Astrocyte (in vitro differentiated cells and primary cell): ENCODE measurements at places on chromosomes 3 and 15.

DNA sequence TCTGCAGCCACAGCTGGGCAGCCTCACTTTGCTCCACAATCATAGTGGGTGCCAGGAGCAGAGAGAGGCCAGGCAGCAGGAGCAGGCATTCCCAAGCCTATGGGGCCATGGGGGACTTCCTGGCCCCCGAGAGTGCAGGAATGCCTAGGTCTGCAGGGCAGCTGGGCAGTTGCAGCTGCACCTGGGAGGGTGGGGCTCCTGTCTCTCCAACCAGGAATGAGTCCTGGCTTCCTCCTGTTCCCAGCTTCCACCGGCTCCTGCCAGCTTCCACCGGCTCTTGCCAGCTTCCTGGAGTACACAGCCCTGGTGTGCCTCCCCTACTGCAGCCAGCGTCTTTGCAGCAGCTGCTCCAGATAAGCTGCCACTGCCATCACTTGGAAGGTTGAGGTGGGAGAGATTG lies 86.3 kb upstream of the CDV3 start:
- no peak for DNase-seq

GRCh38 chr3:50167841-50168209 lies 12.7 kb downstream of the SEMA3F start:
- no peak for DNase-seq

DNA sequence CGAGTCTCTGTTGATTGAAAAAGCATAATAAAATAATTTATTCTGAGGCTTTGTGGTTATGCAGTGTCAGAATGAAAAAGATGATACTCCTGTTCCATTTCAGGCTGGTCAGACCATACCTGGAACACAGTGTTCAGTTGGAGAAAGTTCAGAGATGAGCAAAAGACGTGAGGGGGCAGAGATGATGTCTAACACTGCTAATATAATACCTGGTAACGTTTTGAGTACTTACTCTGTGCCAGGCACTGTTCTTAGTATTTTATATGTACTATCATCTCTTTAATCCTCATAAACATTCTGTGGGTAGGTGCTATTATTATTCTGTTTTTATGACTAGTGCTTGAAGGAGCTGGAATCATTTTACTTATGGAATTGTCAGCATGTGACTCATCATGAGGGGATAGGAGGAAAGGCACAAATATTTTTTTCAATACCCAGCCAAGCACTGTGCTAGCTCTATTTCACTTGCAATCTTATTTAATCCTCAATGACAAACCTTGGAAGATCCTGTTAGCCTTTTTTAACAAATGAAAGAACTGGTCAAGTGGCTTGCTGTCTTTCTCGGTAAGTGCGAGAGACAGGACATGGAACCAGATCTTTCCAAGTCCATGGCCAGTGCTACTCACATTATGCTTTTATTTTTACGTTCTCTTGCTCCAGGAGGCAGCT lies 31.8 kb downstream of the IQGAP1 start:
- peak; percentile 90 for DNase-seq

DNA sequence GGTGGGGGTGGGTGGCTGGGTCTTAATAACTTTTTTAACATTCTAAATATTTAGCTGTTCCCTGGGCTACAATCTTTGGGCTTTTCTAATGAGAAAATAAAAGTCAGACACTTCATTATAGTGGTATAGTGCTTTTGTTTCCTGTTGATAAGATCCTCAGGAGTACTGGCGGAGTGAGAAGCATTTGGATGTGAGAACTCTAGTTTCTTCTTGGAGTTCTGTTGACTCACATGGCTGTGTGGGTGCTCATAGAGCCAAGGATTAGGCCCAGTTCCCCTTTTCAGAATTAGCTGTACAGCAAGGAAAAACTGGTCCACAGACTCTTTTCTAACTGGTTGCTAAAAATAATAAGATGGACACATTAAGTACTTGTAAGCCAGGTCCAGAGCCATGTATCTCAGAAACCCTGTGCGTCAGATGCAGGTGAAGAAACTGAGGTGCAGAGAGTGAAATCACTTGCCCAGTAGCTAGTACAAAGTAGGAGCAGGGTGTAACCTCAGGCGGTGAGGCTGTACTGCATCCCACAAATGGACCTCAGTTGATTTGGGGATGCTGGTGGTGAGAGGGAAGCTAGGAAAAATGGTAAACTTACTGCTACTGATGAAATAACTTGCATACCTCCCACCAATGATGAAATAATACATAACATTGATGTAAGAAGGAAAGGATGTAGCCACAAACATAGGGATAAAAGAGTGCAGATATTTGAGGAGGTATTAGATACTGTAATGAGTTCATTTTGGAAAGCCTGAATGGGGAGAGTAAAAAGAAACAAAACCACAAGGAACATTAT lies 2.3 kb downstream of the ITPR1 start:
- no peak for DNase-seq

DNA sequence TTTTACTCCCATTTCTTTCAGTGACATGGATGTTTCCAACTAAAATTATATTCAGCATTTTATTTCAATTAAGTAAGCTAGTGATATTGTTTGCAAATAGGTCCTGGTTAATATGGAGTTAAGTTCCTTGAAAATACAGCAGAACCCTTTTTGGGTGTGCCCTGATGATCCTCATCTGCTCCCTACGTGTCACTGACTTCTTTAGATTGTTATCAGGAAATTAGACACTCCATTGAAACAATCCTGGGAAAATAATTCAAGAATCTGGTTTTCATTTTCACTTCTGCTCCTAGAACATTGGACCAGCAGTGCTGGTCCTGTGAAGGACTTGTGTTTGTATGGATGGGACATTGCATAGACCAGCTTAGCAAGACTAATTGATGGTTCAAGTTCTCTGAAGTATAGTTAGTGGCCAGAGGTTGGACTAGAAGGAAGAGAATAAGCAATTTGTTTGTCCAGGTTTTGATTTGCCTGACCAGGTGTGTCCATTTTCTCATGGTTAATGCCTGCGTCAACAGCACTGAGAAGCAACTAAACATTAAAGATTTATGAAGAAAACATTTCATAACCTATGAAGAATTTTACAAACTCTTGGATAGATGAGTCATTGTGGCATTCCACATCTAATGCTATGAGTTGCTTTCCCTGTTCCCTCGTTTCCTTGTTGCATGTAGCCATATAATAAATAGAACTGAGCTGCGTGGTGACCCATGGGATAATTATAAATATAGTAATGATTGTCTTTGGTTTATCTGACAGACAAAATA lies 95.8 kb downstream of the ZPLD1 start:
- peak; percentile 45 for DNase-seq

GRCh38 chr3:141181196-141181595 lies 50.4 kb upstream of the PXYLP1 start:
- DNase-seq, result no peak
